Aorta (tissue), 5 donors: ENCODE measurements at places on chromosomes 3 and 15. TPM values are rescaled to one million over a fixed set of nuclear protein-coding genes. Genes with fewer than 3 reads are reported as not detected.
A peak's percentile ranks its signal among the peaks of the same experiment; 100 is the strongest.

GRCh38 chr15:82647045-82647834, at the start of gene CPEB1:
Gene CPEB1, minus strand, starts transcription at chr15:82647363. Its CDS starts 18,904 bp downstream, at chr15:82628459.
- H3K36me3 ChIP-seq = no peaks in the 10 kb centered on the region
- H3K27ac ChIP-seq = no peak within 1 kb of the TSS
- peak within 1 kb of the TSS; percentile 49 for H3K4me3 ChIP-seq
- H3K4me1 ChIP-seq = no peaks in the 10 kb centered on the region
- no peaks in the 10 kb centered on the region for H3K27me3 ChIP-seq

- peak within 1 kb of the TSS; percentile 90 for H3K27ac ChIP-seq
- H3K27me3 ChIP-seq = no peaks in the 10 kb centered on the region
- H3K4me3 ChIP-seq = peak within 1 kb of the TSS; percentile 93
These were observed at the start of gene GPR176 for GRCh38 chr15:39919748-39920509. Gene GPR176, minus strand, starts transcription at chr15:39920266. Its CDS starts 240 bp downstream, at chr15:39920026.

- H3K4me1 ChIP-seq = no peaks in the 10 kb centered on the region
- DNase-seq = no peak
- H3K27me3 ChIP-seq = no peaks in the 10 kb centered on the region
- H3K36me3 ChIP-seq = no peaks in the 10 kb centered on the region
- H3K4me3 ChIP-seq = no peak overlapping the region
These were observed 59.9 kb downstream of the CGNL1 start for GRCh38 chr15:57436166-57436565.

GRCh38 chr3:97257942-97258697, 443.7 kb downstream of the EPHA6 start:
- H3K27me3 ChIP-seq = no peaks in the 10 kb centered on the region
- no peaks in the 10 kb centered on the region for H3K36me3 ChIP-seq
- DNase-seq = no peak
- H3K4me1 ChIP-seq = no peaks in the 10 kb centered on the region
- H3K4me3 ChIP-seq = no peak overlapping the region

DNA sequence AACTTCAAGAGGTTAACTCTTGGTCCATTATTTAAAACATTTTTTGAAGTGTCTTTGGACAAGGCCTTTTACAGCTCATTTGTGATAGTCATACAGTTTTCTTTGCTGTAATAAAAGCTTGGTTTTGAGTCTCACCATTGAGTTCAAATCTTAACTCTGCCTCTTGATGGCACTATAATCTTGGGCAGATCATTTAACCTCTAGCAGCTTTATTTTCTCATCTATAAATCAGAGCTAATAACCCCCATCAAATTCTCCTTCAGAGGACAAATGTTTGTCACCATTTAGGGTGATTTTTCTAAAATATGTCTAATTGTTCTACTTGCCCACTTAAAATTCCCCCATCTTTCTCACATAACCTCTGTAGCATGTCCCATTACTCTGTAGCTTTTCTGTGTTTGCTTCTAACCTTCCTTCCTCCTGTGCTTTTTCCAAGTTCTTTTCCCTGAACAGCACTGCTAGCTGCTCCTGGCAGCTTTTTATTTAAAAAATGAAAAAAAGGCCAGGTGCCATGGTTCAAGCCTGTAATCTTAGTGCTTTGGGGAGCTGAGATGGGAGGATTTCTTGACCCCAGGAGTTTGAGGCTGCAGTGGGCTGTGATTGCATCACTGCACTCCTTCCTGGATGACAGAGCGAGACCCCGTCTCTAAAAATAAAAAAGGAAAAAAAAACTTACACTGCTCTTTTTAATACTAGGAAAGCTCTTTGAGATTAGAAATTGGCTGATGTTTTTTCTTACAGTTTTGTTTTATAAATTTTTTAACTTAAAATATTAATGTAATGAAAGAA, 28.5 kb downstream of the UBE2E1 start:
- no peak overlapping the region for H3K27ac ChIP-seq
- H3K4me1 ChIP-seq = no peaks in the 10 kb centered on the region
- no peak overlapping the region for H3K4me3 ChIP-seq
- H3K27me3 ChIP-seq = no peaks in the 10 kb centered on the region
- H3K36me3 ChIP-seq = no peaks in the 10 kb centered on the region

DNA sequence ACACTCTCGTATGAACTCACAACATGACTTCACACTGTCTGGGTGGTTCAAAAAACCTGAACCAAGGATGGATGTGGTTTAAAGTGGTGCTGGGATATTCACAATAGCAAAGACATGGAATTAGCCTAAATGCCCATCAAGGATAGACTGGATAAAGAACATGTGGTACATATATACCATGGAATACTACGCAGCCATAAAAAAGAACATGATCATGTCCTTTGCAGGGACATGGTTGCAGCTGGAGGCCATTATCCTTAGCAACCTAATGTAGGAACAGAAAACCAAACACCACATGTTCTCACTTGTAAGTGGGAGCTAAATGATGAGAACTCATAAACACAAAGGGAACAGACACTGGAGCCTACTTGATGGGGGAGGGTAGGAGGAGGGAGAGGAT, 3.3 kb upstream of the PRSS50 start:
- H3K4me3 ChIP-seq = no peak overlapping the region
- no peaks in the 10 kb centered on the region for H3K4me1 ChIP-seq
- no peak for DNase-seq
- H3K27ac ChIP-seq = no peak overlapping the region

DNA sequence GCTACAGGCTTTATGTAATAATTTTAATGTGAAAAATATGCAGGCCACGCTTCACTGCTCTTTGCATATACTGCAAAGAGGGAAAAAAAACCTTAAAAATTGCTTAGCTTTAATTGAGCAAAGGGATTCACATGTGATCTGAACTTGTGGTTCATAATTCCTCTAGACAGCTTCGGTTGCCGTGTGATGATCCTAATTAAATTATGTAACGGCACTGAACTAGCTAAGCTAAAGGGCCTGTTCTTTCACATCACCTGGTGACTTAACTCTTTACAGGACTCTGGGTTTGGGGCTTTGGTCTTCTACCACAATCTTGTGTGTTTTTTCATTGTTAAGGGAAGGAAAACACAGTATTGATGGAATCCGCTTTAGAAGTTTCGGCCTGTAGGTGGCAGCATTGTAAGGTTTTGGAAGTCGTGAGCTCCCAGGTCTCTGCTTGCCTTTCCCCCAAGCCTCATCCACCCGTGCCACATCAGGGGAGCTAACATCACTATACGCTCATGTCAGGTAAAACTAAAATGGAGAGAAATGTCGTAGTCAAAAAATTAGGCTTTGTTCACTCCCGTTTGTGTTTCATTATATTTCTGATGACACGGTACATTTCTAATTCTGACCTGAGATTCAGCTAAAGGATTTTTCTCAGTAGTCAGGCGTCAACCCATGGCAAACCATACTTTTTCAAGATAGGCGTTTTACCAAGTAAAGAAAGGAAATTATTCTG, 205.6 kb upstream of the DPH6 start:
- no peaks in the 10 kb centered on the region for H3K36me3 ChIP-seq
- H3K27me3 ChIP-seq = no peaks in the 10 kb centered on the region
- DNase-seq = peak; percentile 72
- H3K27ac ChIP-seq = no peak overlapping the region
- H3K4me1 ChIP-seq = peaks cover 3% of the 10 kb centered on the region
- H3K4me3 ChIP-seq = no peak overlapping the region

- H3K27me3 ChIP-seq = no peaks in the 10 kb centered on the region
- no peaks in the 10 kb centered on the region for H3K36me3 ChIP-seq
- DNase-seq = no peak
- H3K4me3 ChIP-seq = no peak overlapping the region
- no peak overlapping the region for H3K27ac ChIP-seq
These were observed 326.4 kb upstream of the SATB1 start for GRCh38 chr3:18751514-18751913.

DNA sequence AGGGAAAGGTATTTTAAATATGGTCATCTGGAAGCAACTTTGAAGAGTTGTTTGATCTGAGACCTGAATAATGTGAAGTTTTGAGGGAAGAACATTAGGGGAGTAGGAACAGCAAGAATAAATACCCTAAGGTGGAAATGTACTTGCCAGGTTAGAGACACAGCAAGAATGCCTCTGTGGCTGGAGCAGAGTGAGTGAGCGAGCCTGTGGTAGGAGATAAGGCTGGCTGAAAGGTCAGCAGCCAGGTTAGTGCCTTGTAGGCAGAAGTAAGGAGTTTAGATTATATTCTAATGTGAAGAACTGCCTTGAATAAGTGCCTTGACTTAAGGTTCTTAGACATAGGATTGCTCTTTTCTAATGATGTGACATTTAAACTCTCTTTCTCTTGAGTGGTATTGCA, 18.3 kb downstream of the LRRC49 start:
- H3K4me1 ChIP-seq = no peaks in the 10 kb centered on the region
- H3K36me3 ChIP-seq = peaks cover 5% of the 10 kb centered on the region
- H3K27ac ChIP-seq = no peak overlapping the region
- no peak overlapping the region for H3K4me3 ChIP-seq
- H3K27me3 ChIP-seq = no peaks in the 10 kb centered on the region
- DNase-seq = no peak

- no peak for DNase-seq
- H3K4me3 ChIP-seq = no peak overlapping the region
- H3K27me3 ChIP-seq = no peaks in the 10 kb centered on the region
- no peaks in the 10 kb centered on the region for H3K4me1 ChIP-seq
These were observed 213.9 kb upstream of the PFN2 start for GRCh38 chr3:150184426-150185071.

The CLDN18 gene
- not detected for total RNA-seq

The PRRT3 gene
- 1.7 TPM for total RNA-seq

The HRH1 gene
- total RNA-seq = 22.4 TPM

DNA sequence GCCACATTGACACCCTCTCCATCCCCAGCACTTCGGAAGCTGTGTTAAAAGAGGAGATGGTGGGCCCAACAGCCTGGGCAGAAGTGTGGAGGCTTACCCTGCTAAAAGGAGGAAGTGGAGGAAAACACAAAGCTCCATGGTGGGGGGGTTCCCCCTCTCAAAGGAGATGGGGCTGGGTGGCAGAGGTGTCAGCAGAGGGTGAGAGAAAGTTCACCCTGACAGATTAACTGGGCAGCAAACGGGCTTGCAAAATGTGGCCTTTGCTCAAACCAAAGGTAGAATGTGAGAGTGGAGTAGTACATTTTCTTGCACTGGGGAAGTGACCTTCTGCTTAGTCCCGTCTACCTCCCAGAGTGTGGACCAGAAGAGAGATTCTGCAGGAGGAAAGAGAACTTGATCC, 44.7 kb downstream of the MYO1E start:
- peak overlapping the region; percentile 10 for H3K27ac ChIP-seq
- no peak for DNase-seq
- peaks cover 5% of the 10 kb centered on the region for H3K4me1 ChIP-seq

DNA sequence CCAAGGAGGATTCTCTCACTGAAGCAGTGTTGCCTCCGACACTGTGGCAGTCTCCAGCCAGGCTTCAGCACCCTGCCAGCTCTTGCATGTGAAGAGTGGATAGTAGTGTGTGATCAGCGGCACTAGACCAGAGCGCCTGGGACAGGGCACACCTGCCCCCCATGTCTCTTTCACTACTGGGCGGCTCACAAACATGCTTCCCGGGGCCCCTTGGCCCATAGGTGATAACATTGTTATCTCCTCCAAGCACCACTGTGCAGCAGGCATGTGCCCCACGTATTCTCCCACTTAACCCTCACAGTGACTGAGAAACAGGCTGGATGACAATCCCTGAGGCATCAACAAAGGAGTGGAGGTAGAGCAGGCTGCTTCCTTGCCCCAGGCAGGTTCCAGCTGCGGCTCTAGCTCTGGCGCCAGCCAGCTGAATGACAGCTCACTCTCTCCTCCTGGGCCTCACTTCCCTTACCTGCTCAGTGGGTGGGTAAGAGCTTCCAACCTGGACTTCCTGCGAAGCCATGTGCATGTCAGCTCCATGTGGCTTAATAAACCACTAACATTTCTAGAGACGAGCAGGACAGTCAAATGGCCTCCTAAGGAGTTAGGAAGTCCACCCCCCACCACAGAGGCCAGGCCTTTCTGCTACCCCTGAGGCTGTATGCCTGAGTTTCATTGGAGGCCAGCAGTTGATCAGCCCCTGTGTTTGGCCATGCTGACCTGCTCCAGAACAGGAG, 37.8 kb downstream of the KLF13 start:
- H3K27me3 ChIP-seq = no peaks in the 10 kb centered on the region
- no peak for DNase-seq
- no peak overlapping the region for H3K27ac ChIP-seq

DNA sequence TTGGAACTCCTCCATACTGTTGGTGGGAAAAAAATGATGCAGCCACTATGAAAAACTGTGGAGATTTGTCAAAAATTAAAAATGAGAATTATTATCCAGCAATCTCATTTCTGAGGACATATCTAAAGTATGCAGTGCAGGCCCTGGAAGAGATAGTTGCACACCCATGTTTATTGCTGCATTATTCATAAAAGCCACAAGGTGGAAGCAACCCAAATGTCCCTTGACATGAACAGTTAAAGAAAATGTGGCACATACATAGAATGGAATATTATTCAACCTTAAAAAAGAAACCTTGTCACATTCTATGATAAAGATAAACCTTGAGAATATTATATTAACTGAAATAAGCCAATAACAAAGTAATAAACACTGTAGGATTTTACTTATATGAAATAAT, 80.9 kb upstream of the ARHGEF26 start:
- H3K4me1 ChIP-seq = no peaks in the 10 kb centered on the region
- H3K27ac ChIP-seq = no peak overlapping the region
- H3K27me3 ChIP-seq = no peaks in the 10 kb centered on the region
- DNase-seq = no peak

- H3K36me3 ChIP-seq = no peaks in the 10 kb centered on the region
- H3K27ac ChIP-seq = no peak overlapping the region
- H3K4me3 ChIP-seq = no peak overlapping the region
These were observed 247.3 kb downstream of the THSD4 start for GRCh38 chr15:71362556-71362955.

GRCh38 chr3:48694610-48695392, 9.1 kb upstream of the NCKIPSD start:
- peaks cover 7% of the 10 kb centered on the region for H3K36me3 ChIP-seq
- no peaks in the 10 kb centered on the region for H3K27me3 ChIP-seq
- DNase-seq = peak; percentile 91
- peak overlapping the region; percentile 84 for H3K27ac ChIP-seq
- H3K4me3 ChIP-seq = no peak overlapping the region
- no peaks in the 10 kb centered on the region for H3K4me1 ChIP-seq

GRCh38 chr15:98904544-98904943, 103.0 kb downstream of the PGPEP1L start:
- DNase-seq = no peak
- H3K4me1 ChIP-seq = peaks cover 7% of the 10 kb centered on the region
- H3K27me3 ChIP-seq = no peaks in the 10 kb centered on the region
- H3K4me3 ChIP-seq = no peak overlapping the region
- H3K27ac ChIP-seq = no peak overlapping the region
- no peaks in the 10 kb centered on the region for H3K36me3 ChIP-seq

The CFAP161 gene
- 0.45 TPM for total RNA-seq

The B3GALNT1 gene
- total RNA-seq = 11.8 TPM

- no peak overlapping the region for H3K27ac ChIP-seq
- DNase-seq = no peak
- peaks cover 2% of the 10 kb centered on the region for H3K36me3 ChIP-seq
- peaks cover 5% of the 10 kb centered on the region for H3K4me1 ChIP-seq
These were observed 43.2 kb downstream of the RAF1 start for GRCh38 chr3:12620729-12621128.

DNA sequence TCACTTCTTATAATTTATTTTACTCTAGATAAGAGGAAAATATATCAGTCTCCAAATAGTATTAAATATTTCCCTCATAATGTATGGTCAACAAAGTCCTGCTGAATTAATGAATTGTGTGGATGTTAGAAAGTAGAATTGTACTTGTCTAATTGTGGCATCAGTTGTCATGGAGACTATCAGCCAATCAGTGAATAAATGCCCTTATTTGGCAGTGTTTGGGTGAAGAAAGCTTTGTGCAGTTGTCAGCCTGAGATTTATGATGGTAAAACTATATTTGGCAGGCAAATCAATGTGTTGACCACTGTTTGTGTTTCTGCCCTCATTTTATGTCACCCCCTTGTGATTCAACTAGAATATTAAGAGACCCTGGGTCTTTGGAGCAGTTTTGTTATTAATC, 293.6 kb upstream of the MDFIC2 start:
- no peaks in the 10 kb centered on the region for H3K36me3 ChIP-seq
- H3K4me1 ChIP-seq = no peaks in the 10 kb centered on the region
- no peak overlapping the region for H3K4me3 ChIP-seq
- no peak for DNase-seq
- H3K27ac ChIP-seq = no peak overlapping the region

The NECTIN3 gene
- 30.1 TPM for total RNA-seq
